ENCODE measurements at places on chromosomes 1 and 21.

GRCh38 chr21:26572076-26572701, 897 bp downstream of the CYYR1 start:
- DNase-seq, result no peak

DNA sequence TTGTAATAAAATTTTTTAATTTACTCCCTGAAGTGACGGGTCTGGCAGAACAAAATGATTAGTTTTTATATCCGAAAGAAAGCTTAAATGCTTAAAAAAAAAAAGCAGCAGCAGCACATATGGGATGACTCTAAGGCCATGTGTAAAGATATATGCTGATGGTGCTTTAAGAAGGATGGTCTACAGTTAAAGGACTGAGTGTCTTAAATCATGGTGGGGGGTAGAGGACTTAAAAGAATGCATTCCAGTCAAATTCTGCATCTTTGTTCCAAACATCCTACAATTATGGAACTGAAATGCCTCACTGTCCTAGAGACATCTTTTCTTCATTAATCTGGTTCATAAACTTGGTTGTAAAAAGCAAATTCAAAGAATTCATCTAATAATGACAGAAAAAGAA, 7.0 kb downstream of the KDM5B start:
- no peak for DNase-seq

DNA sequence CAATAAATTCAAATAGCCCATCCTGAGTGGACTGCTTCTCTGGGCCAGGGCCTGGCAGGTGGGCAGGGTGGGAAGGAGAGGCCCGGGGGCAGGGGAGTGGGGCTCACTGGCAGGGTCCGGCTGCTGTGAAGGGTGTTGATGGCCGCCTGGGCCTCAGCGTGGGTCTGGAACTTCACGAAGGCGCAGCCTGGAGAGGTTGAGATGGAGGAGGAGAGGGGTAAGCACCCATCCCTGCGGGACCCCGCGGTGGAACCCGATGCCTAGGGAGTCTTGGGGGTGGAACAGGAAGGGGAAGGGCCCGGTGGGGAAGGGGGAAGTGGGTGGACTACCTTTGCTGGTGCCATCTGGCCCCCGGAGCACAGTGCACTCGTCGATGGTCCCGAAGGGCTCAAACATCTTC, 7.7 kb downstream of the CELF3 start:
- DNase-seq, result no peak

GRCh38 chr1:84619383-84620102, 45.3 kb upstream of the CTBS start:
- DNase-seq, result peak; percentile 90

- peak; percentile 75 for DNase-seq
Measured at GRCh38 chr1:39102537-39103327, 76.6 kb downstream of the NDUFS5 start.

GRCh38 chr21:42452401-42453223, 43.4 kb downstream of the RSPH1 start:
- DNase-seq, result no peak

DNA sequence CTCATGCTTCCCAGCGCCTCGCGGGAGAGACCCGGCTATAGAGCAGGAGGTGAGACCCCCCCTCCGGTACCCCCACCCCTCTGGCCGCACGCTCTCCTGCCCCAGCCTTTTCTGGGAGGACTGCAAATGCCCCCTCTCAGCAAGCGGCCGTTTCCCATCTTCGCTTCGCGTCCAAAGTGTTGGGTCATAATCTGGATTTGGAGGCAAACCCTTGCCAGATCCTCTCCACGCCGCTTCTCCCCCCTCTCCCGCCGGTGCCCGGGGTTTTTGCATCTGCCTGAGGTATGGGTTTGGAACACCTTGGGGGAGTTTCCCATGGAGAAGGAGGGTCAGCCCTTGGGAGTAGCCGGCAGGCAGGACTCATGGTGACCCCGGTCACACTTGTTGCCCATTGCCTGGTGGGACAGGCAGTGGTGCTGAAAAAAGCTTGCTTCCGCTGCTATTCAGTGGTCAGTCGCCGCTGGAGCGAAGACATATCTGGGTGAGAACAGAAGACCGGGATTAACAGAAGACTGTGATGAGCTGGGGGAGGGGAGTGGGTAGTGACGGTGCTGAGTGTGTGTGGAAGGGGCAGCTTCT, 935 bp downstream of the KCNK2 start:
- DNase-seq, result no peak

DNA sequence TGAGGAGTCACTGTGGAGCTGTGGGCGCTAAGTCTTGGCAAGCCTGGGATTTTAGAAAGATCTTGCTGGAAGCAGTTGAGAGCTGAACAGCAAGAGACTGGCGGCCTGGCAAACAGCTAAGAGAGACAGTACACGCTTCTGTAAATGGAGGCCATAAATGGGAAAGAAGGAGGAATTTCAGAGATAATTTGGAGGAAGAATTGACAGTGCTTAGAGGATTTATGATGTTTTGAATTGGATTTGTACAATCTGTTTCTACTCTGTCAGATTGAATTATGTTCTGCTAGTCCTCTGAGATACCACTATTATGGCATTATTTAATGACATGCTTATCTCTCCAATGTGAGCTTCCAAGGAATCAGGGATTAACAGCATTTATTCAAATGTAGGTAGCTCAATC, 50.1 kb downstream of the ABCA4 start:
- DNase-seq, result no peak

GRCh38 chr1:153232553-153232952, 15.2 kb downstream of the PRR9 start:
- DNase-seq, result no peak

- no peak for DNase-seq
Measured at GRCh38 chr1:170530972-170531757, 801 bp upstream of the GORAB start.

DNA sequence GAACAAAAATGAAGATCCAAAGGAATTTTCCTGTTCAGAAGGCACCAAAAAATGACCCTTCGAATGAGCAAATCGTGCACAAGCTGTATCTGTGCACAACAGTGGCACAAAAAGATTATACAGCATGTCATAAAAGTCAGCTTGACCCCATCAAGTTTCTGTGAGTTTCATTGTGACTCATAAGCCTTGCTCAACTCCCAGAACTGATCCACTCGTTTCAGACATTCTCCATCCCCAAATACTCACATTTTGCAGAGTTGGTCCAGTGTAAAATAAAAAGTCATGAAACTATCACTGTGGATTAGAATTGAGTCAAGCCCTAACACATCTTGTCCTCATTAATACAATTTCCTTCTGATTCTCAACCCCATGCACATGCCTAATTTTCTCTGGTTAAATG, 174.7 kb upstream of the PKN2 start:
- peak; percentile 35 for DNase-seq

DNA sequence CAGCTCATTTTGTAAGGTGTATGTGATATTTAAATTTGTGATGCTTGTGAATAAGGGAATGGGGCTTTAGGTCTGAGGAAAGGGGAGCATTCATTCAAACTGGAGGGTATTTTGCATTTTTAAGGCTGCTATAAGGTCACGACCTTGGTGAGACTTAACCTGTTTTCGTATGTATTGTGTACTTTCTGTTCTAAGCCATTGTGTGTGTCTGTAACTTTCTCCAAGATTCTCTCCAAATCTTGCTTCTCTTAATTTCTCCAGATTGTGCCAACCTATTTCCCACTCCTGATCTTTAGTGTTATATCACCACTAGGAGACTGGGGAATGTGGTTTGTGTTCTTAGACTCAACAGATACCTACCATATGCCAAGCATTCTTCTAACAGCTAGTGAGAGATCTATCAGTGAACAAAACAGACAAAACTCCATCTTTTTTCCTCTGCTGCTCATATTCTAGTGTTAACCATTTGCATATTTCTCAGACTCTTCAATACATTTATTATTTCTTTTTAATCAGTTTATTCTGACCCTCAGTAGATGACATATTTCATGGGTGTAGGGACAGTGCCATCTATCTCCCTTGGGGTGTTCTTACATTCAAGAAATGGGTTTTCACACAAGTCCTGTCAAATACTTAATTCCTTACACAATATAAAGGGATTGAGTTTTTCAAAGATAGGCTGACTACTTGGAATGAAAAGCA, 27.5 kb downstream of the ATP1B1 start:
- peak; percentile 34 for DNase-seq

DNA sequence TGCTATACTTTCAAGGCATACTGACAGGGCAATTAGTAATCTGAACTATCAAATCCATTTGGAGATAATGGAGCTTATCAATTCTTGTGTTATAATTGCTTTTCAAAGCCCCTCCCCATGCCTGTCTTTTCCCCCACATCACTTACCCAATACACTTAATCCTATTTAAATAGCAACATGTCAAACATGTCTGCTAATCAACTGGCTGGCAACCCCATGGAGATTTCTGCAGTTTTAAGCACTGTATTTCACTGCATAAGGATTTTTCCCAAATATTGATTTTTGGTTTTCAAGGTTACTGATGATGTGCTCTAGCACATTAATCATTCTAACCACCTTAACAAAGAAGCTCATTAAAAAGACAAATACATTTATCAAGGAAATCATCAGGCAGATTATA, 800.3 kb downstream of the PLA2G4A start:
- no peak for DNase-seq

GRCh38 chr1:111841189-111841588, 85.5 kb downstream of the DDX20 start:
- no peak for DNase-seq
